ENCODE measurements at places on chromosomes 2 and 18.

DNA sequence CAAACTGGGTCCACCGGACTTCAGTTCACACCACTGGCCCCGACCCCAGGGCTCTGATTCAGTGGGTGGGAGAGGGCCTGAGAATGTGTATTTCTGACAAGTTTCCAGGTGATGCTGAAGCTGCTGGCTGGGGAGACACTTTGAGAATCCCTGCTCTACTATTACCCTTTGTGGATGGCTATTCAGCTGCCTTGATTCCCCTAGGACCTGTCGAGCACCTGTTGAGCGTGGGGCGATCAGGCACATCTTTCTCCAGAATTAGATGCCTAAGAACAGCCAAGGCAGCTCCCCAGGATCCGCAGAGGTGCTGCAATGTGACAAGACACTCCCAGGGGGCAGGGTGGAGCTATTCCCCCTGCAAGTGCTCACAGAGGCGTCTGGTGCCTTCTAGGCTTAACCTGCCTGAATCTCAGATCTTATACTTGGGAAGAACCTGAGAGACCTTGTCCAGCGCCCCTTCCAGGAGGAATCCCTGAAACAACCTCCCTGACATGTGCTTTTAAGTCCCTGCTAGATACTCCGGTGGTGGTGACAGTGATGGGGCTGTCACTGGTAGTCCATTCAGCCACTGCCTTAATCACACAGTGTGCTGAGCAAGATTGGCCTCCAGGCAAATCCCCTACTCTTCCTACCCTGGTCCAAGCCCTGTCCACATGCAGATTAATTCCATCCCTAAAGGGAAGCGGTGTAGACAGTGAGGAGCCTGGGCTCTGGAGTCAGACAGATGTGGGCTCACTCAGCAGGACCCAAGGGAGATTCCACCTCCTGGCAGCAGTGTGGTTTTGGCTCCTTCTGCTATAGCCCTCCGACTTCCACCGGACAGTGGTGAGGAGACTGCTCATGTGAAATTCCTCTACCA is 43.4 kb upstream of the OTOF start:
- DNase-seq, result no peak

DNA sequence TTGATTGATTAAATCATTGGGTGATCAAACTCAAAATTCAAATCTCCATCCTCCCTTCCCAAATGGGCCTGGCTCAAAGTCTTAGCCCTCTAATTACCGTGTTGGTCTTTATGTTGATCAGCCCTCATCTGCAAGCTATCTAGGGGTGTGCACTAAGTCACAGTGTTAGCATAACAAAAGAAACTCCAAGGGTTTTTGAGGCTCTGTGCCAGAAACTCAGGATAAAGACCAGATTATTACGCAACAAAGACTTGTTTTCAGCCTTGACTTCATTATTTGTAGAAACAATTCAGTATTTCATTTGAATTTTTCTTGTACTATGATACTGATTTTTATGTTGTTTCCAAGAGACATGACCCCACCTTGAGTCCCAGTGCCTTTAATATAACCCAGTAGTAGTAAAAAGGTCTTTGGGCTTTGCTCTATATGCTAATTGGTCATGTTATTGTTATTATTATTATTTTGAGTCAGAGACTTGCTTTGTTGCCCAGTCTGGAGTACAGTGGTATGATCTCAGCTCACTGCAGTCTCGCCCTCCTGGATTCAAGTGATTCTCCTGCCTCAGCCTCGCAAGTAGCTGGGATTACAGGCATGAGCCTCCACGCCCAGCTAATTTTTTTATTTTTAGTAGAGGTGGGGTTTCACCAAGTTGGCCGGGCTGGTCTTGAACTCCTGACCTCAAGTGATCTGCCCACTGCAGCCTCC is 13.9 kb downstream of the PSMD14 start:
- no peak for DNase-seq

DNA sequence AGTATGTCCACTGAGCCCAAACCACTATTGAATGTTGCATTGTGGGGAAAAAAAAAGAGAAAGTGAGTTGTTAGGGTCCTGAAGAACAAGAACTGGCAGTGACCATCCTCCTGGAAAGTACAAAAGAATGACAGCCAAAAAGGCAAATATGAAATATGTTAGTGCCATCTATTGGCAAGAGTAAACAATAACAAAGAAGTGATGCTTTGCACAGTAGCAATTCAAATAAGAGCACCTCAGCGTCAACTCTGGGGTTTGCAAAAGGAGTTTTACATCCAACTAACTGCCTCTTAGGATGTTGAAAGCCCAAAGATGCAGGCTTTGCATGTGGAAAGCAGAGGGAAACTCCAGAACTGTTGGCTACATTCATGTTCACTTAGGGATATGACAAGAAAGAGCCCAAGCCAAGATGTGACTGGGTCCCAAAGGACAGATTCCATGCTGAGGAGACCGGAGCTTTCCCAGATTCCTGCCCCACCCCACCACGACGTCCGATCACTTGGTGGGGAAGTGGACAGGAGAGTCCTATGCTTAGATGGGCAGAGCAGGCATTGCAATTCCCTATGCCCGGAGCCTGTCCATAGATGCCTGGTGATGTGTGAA is 15.6 kb downstream of the TRABD2A start:
- no peak for DNase-seq

DNA sequence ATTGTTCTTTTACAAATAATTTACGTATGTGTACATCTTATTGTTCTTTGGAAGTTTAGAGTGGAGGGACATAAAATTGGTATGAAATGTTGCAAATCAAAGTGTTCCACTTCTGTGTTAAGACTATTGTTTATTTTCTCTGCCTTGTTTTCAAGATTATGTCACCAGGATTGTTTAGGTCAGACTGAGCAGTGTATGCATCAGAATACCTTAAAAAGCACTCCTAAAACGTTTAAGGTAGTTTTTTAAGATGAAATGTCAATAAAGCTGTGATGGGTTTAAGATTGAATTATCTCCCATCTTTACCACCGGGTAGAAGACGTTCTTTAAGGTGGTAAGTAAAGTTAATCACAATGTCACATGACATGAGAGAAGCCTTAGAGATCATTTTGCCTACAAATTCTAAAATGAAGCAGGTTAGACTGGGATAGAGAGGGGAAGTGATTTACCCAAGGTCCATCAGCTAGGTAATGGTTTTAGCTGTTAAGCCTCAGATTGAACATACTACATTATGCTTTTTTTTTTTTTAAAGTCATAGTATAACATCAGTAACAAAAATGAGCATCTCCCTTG is 10.6 kb downstream of the VAPA start:
- DNase-seq, result no peak

Data from stimulated activated CD4-positive, alpha-beta T cell treated with anti-CD3 and anti-CD28 coated beads, Interleukin-1b, Interleukin-23, amount 100 ng/mL, for 4 hours (primary cell).